Stimulated activated CD4-positive, alpha-beta T cell treated with anti-CD3 and anti-CD28 coated beads, Interleukin-4, amount 100 ng/mL, for 24 hours (primary cell): ENCODE measurements at places on chromosomes 16 and 17.

DNA sequence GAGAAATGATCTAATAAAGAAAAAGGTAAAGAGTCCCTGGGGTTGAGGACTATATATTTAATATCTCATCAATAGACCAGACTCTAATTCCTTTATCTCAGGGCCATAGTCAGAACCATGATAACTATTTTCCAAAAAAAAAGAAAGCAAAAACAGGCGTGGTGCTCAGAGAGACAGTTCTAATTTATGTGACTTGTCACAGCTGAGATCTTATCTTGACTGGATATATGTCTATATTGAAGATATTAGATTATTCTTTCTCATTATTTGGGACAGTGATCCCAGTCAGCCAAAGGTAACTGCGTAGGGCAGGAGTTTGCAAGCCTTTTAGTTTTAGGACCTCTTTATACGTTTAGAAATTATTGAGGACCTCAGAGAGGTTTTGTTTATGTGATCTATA, 52.4 kb downstream of the ITFG1 start:
- DNase-seq = no peak

DNA sequence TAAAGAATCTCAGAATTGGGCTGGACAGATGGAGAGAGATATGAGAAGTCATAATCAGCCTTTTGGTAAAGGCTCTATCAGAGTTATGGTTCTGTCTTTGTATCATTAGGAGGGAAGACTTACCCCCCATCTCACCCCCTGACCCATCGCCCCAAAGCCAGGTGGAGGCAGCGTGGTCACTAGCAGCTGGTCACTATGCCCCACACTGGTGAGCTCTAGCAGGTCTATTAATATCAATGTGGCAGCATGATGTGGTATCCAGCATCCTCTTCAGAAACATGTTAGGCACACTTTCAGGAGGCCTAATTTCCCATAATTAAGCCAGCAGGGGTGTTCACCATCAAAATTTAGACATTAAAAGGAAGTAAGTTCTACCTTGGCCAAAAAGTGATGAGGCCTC, 183.8 kb upstream of the COX10 start:
- no peak for DNase-seq

DNA sequence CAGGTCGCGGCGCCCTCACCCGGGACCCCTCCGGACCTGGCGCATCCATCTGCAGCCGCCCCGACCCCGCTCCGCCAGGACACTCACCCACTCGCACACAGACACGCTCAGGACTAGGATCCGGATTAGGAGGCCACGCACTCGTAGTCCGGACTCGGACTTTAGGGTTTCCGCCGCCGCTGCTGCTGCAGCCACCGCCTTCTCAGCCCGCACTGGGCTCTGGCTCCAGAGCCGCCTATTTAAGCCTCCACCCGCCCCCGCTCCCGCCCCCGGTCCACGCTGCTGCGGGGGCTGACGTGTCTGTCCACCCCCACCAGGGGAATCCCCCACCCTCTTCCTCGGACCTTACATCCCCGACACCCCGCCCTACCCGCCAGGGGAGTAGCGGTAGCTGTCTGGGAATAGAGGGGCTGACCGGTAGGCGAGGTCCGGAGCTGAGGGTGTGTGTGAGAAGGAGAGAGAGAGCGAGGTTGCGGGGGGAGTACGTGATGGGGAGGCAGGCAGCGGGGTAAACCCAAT, at the start of gene RRAD:
TSS of gene RRAD (minus strand) at position 214 of the 519 bp plus-strand sequence. CDS start 356 bp downstream, outside the sequence.
- DNase-seq = no peak

- peak; percentile 65 for DNase-seq
Measured at GRCh38 chr17:16428098-16428882, 12.9 kb downstream of the TRPV2 start.

DNA sequence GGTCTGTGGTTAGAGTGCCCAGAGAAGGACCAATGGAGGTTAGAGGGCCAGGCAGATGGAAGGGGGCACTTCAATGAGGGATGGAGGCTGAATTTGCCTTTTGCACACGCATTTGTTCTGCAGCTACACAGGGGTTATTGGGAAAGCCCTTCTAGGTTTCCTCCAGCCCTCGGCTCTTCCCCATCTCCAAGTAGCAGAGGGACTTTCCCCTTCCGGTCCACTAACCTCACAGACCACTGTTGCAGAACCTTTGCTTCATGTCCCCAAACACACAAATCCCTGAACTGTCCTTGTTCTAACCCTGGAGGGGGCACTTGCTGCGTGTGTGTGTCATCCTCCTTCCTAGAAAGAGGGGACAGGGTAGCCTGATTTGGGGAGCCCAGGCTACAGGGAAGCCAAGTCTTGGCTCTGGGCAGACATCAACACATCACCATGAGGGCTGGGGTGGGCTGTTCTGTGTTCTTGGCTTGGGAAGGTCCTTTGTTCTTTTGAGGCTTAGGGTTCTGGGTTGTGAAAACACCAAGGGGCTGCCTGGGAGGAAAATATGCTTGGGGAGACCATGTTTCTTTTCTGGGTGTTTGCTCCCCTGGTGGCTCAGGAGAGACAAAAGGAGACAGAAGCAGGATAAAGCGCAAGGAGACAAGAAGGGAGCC, 7.3 kb upstream of the NR1D1 start:
- DNase-seq = no peak

GRCh38 chr17:58679263-58680037, 12.4 kb downstream of the TEX14 start:
- DNase-seq = no peak

DNA sequence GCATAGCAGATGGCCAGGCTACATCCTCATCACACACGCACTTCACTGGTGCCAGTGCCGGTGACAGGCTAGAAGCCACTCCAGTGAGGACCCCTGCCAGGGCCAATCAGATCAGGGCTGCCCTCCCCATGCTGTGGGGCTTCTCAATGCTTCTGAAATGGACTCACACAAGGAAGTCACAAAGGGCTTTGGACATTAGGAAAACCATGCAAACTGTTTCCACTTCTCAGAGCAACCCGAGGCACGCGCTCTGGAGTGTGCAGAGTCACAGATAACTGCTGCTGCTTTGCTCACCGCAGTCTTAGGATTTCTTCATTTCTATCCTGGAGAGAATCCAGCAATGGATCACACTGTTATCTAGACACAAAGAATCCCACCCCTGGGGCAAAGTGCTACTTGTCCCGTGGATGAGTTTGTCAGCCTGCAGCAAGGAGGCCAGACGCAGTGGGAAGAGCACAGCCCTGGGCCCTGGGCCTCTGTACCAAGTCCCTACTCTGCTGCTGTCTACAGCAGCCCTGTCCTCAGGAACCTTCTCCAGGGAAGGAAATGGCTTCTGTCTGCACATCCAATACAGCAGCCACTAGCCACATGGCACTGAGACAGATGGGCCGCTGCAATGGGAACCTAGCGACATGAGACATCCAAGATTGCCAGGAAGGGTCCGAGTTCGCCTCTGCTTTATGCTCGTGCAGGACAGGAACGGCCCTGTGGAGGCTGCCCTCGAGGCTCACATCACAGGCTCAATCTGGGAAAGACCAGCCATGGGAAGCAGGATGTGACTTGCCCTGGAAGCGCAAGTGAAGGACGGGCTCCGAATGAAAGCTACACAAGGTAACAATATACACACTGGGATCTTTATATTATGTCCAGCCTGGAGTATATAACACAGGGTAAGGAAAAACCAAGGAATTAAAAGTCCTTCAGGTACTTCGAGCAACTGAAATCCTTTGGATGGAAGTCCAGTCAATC, 169.3 kb downstream of the ZFHX3 start:
- DNase-seq = no peak

DNA sequence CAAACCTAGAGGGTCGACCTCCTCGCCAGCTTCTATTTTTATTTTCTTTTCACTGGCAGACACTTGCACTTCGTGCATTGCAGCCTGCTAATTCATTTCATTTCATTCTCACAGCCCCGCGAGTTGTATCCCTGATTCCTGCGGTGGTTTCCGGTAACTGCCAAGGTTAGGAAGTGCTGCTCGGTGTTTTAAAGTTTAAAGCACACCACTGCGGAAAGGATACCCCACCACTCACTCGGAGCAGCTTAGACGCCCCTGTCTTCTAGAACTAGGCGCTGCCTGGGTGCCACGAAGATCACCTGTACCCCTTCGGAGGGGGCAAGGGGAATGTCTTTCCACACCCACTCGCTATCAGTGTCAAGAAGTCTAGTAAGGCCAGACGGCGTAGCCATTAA, 509 bp downstream of the CNEP1R1 start:
- DNase-seq = peak; percentile 29

DNA sequence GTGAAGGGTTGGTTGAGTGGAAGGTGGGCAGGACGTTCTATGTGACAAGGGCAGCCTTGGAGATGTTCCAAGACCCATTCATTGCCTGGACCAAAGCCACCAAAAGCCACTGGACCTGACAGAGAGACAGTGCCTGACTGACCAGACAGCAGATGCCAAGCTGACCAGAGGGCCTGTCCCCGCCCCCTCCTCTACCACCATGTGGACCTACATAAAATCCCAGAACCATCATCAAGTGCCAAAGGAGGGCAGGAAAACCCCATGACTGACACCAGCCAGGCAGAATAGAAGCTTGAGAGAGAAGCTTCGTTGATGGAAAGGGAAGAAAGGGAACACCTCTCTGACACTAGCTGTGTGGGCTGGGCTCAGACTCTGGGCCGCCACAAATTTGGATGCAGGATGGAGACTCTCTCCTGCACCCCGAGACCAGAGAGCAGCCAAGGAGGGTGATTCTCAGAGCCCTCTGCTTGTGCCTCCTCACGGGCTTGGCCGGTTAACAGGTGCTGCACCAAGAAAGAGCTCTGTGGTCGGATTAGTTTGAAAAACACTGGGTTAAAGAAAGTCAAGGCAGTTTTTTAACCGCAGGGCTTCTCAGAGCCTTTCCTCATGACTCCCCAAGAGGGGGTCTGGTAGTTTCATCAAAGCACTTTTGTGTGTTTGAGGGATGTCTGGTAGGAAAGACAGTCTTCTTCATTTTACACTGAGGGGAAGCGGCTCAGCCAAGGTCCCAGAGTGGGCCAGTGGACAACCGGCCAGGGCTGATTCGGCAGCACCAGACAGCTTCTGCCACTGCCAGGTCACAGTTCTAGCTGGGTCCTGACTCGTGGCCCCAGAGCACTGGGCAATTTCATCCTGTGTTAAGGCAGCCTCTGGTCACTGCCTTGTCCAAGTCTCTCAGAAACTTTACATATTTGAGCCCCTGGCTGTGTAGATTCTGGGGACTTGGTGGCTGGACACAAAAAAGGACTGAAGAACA, 1.7 kb downstream of the TNFRSF13B start:
- no peak for DNase-seq

- DNase-seq = no peak
Measured at GRCh38 chr17:28662527-28662829, 473 bp downstream of the SUPT6H start.

- DNase-seq = no peak
Measured at GRCh38 chr17:14417336-14417735, 116.5 kb downstream of the HS3ST3B1 start.

DNA sequence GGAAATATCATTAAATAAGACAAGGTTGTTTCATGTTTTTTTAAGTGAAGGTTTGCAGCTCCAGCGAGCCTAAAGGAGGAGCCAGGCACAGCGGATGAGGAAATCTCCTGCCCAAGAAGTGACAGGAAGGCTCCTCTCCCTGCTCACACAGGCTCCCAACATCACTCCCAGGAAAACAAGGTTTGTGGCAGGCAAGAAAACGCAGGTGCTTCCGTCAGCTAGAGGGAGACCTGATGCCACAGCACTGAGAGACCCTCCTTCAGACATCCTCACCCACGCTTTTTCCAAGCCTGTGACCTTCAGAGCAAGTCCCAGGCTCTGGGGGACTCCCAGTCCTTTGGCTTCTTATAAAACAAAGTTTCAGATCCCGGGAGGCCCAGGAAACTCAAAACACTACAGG, 89.7 kb downstream of the ZNF423 start:
- DNase-seq = no peak

- no peak for DNase-seq
Measured at GRCh38 chr16:53745086-53745485, 41.1 kb downstream of the FTO start.

DNA sequence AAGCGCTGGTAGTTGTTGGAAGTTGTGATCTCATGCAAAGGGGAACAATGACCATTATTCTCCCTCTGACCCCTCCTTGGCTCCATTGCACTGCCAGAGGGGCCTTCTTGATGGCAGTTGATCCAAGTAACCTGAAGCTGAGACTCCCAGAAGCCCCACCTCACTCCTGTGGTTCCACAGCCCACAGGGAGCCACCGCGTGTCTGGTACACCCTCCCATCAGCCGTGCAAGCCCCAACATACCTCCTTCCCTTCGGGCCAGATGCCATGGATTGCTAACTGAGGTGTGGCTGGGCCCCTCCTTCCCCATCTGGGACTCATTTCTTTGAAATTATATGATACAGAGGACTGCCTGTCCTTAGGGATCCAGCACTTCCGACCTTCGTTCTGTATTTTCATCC, 17.8 kb downstream of the SAP30BP start:
- no peak for DNase-seq

- no peak for DNase-seq
Measured at GRCh38 chr16:81367821-81368220, 53.1 kb downstream of the GAN start.

DNA sequence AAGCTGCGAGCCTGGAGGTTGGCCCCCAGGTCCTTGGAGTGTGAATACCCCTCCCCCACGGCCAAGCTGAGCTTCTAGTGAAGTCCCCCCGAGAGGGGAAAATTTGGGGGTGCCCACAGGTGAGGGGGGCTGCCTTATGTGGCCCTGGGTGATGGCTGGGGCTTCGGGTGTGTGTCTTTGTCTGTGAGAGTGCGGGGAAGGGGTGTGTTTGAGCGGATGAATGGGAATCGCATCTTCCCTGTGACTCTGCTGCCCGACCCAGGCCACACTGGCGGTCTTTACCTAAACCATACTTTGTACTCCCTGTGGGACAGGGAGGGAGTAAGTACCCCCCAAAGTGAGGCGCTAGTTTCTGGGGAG, 1.3 kb downstream of the SBK1 start:
- DNase-seq = no peak

GRCh38 chr17:63842173-63842539, 329 bp downstream of the SMARCD2 start:
- DNase-seq = no peak
